ENCODE measurements at places on chromosomes 7 and 10.

GRCh38 chr7:99839287-99840021 is 11.6 kb downstream of the CYP3A43 start:
- no peak for DNase-seq

- no peak for DNase-seq
These were observed 71.3 kb downstream of the KCND2 start for GRCh38 chr7:120344276-120344675.

DNA sequence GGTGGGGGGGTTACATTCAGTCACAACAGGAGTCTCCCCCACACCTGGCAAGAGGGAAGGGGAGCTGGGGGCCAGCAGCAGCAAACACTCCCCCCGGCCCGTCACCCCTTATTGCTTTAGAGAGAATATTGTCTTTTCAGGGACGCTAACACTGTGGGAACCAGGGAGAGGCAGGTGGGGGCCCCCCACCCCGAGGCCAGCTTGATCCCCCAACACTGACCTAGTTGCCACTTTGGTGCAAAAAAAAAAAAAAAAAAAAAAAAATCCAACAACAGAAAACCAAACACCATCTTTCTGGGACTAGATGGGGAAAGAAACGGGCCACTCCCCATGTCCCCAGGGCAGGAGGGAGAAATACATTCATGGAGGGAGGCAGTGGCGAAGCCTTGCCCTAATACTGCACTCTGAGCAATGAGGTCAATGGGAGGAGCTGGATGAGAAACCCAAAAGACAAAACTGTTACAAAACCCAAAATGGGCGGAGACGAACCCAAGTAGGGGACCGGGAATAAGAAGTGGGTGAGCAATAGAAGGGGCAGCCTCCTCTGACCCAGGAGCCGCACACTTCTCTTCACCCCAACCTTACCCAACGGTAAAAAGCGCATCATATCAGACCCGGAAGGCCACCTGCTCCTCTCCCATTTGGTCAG is 6.5 kb downstream of the GNB2 start:
- no peak for DNase-seq

DNA sequence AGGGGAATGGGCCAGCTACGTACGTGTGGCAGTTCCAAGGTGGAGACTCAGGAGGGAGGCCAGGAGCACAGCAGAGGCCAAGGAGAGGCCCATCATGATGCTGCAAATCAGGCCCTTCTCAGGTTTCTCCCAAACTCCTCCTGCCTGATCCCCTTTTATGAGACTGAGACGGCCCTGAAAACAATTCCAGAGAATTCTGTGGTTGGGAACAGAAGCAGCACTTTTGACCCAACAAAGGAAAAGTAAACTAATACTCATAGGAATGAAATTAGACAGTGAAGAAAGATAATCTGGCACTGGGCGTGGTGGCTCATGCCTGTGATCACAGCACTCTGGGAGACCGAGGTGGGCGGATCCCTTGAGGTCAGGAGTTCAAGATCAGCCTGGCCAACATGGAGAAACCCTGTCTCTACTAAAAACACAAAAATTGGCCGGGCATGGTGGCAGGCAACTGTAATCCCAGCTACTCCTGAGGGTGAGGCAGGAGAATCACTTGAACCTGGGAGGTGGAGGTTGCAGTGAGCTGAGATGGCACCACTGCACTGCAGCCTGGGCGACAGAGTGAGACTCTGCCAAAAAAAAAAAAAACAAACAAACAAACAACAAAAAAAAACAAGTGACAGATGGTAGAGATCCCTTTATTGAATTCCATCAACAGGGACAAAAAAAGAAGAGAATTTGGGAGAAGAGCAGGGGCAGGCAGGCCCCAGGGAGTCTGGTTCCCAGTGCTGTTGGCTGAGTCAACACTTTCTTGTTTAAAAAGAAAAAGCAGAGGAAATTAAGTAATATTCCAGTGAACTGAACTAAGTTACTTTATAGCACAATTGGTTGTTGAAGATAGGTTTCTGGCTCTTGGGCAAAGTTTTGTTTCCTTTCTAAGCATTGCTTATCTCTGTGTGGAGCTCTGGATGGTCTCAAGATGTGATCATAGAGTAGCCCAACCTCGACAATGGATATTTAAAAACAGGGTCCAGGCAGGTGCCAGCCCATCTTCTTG is at the start of gene CCL26:
Gene CCL26 (minus strand): TSS at position 131 of the 997 bp plus-strand sequence. CDS start 35 bp downstream, at position 96.
- no peak for DNase-seq

GRCh38 chr10:104640339-104641186 is 527 bp upstream of the SORCS3 start:
- no peak for DNase-seq

DNA sequence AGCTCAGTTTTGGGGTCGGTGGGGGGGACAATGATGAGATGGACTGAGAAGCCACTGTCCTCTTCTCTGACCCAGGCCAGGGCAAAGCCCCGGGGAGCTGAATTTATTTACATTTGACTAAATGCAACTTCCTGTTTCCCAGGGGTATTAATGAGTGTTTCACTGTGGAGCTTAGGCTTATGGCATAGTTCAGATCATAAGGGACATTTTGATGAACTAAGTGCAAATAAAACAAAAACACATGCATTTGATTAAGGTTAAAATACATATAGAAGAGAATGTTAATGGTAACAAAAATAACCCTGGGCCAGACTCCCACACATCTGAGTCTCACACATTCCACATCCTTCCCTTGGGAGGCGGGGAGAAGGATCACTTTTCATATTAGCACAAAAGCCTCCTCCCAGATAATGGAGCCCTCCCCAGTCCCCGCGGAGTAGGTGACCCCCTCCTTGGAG is 320.6 kb downstream of the FRMD4A start:
- DNase-seq: no peak

- no peak for DNase-seq
These were observed 2.6 kb upstream of the SAMD8 start for GRCh38 chr10:75108684-75109458.

GRCh38 chr7:143487566-143487965 is 9.9 kb downstream of the TAS2R41 start:
- no peak for DNase-seq

GRCh38 chr10:103184615-103185014 is 8.5 kb downstream of the NT5C2 start:
- no peak for DNase-seq

DNA sequence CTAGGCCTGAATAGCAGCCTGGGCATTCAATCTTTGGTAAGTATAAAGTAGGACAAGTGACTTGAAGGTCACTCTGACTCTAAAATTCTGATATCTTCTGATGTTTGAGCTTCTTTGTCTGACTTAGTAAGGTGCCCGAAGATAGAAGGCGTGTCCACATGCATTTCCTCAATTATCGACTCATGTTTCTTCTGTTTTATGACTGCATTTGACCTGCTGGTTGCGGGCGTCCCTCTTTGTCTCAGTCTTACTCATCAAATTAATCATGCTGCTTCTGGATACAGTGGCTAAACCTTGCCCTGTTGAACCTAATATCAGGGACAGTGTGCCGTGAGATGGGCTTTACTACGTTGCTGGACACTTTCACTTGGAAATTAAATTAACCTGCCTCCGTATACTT is 534.1 kb downstream of the SDK1 start:
- no peak for DNase-seq

GRCh38 chr10:43294241-43294658 is 27.4 kb upstream of the RASGEF1A start:
- DNase-seq: peak; percentile 49

- no peak for DNase-seq
These were observed 73.4 kb downstream of the TES start for GRCh38 chr7:116283595-116284204.

DNA sequence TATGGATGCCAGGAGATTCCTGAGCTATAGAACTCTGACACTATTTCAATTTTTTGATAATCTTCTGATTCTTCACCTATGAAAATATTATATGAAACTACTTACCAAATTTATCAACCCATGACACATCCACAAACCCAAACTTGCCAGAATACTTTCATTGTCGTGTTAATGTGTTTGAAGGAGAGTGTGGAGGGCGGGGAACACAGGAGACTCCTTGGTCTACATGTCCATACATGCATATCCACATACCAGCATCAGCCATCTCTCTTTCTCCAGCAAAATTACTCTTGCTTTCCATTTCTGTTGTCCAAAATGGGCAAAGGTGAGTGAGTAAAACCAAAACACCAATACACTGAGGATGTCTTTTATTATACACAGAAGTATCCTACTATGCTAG is 23.5 kb upstream of the BPGM start:
- DNase-seq: no peak

DNA sequence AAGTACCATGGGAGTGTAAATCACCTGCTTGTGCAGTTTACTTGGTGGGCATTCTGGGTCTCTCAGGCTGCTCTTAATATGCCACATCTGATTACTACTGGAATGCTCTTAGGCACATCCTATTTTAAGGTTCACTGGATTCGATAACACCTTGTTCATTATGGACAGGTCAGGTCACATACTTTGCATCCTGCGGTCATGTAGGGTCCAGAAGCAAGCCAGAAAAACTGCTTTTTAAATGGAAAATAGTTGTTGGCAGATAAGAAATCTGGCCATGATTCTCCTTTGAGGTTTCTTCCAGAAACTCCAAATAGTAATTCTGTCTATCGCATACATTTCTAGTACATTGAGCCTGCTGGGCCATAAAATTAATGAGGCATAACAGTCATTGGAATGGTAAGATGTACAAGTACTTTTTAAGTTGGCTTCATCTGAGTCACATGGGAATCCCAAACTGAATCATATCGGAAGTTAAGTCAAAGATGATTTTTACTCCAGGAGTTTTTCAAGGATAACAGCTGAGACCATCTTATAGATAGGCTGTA is 371.9 kb downstream of the LRRTM3 start:
- DNase-seq: no peak

DNA sequence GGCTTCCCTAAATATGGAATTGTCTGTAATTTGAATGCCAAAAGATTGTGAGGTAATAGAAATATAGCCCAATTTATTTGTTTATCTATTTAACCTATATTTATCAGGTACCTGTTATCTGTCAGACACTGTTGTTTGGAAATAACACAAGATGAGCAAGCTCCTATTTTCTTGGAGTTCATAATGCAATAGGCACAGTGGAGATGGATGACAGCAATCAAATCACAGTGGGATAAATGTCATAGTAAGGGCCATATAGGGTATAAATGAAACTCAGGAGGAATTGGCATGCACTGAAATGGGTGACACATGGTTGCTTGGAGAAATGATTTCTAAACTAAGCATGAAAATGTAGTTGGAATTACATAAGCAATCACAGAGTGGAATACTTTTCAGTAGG is 761.8 kb upstream of the MBL2 start:
- DNase-seq: no peak

GRCh38 chr10:76341740-76342139 is 910.3 kb downstream of the LRMDA start:
- DNase-seq: no peak

DNA sequence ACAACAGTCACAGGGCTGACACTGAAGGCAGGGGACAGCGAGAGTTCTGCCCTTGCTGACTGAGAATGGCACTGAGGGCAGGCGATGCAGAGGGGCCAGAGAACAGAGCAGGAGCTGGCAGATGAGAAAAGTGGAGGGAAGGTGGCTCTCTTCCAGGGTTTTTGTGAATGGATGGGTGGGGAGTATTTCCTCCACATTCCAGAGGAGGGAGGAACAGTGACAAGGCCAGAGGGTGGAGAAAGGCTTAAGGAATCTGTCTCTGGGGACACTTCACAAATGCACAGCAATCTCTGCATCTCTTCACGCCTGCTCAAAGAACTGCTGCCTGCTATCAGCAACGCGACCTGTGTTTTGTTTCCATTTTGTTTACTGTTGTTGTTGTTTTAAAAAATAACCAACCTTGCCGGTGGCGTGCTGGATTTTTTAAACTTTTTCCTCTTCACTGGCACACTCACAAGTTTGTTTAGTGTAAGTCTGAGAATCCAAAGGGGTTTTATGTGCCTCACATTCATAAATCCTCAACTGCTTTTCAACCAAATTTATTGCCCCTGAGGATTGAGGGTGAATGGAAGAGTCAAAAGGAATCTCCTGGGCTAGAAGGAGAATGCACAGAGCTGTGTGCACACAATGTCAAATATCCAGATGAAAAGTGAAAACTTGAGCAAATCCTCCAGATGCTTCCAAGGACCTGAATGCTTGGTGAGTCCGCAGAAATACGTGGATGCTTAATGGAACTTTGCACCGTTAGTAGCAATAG is 129.3 kb downstream of the GLI3 start:
- no peak for DNase-seq

- no peak for DNase-seq
These were observed 141.7 kb downstream of the DLG5 start for GRCh38 chr10:77784856-77785255.

GRCh38 chr7:103972779-103973434 is 16.6 kb downstream of the RELN start:
- DNase-seq: no peak

DNA sequence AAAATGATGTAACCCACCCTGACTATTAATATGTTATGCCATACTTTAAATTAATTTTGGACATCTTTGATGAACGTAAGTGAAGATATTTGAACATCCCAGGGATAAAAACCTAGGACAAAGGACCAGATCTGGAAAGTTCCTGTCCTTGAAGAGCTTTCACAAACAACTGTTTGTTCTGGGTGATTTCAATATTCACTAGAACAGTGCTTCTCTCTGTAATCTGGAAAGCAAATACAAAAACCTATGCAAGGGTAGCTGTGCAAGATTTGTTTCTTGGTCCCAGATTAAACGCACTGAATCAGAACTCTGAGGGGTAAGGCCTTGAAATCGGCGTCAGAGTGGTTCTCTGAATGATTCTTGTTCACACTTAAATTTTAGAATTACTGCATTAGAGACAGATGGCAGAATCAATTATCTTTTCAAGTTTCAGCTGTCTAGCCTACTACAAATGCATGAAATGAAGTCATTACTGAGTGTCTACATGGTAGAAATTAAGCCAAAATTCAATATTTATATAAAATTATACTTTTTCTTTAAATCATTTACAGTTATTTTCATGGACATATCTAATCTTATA is 69.6 kb upstream of the CSTF2T start:
- no peak for DNase-seq

DNA sequence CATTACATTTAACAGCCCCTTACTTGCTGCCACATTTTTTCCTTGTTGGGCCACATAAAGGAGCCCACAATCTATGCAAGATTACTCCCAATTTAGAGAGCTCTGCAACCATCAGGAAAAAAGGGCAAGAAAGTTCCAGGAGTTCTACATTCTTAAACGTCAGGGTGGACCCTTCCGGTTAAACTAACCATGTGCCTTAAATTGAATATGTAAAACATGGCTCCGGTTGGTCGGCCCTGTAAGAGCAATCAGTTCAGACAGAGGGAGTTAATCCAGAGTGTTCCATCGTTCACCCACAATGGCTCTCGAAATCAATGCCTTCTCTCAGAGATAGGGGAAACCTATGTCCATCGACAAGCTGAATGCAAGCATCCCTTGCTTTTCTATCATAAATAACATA is 253.7 kb upstream of the PFKP start:
- no peak for DNase-seq

DNA sequence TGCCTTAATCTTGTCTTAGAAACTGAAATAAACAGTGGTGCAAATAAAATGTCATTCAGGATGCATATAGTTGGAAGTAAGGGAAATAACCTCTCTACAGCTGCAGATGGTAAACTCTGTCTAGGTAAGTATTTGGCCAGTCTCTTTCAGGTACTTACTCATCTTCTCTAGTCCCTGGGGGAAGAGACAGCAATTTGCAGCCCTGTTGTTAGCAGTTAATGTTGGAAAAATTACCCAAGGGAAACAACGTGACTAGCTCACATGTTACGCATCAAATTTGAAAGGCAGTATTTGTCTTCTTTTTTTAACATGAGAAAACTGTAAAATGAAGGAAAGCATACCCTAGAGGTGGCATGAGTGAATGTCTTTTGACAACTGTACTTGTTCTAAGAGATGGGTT is 3.2 kb upstream of the HUS1 start:
- no peak for DNase-seq

- DNase-seq: no peak
These were observed 148.1 kb upstream of the CELF2 start for GRCh38 chr10:10869592-10869991.
